ENCODE measurements at places on chromosomes 2 and 18. TPM values are rescaled to one million over a fixed set of nuclear protein-coding genes. Genes with fewer than 3 reads are reported as not detected.

The HADHB gene
- 73.1 TPM for total RNA-seq

The HMSD gene
- not detected for total RNA-seq

The FHOD3 gene
- total RNA-seq, result 27.7 TPM

The DDX1 gene
- 72.3 TPM for total RNA-seq

The REG3A gene
- not detected for total RNA-seq

The NOL4 gene
- total RNA-seq, result 0.09 TPM

The PKDCC gene
- 147 TPM for total RNA-seq

The NYAP2 gene
- total RNA-seq, result 0.40 TPM

The SNTG2 gene
- 0.31 TPM for total RNA-seq

The IL36A gene
- not detected for total RNA-seq

The LRRTM1 gene
- 0.27 TPM for total RNA-seq

The PTPRM gene
- 61.7 TPM for total RNA-seq

The SH3BP4 gene
- 14.8 TPM for total RNA-seq

The POTEC gene
- not detected for total RNA-seq

The IL1F10 gene
- not detected for total RNA-seq

The TET3 gene
- total RNA-seq, result 5.5 TPM

The ICOS gene
- not detected for total RNA-seq

The PID1 gene
- total RNA-seq, result 27.4 TPM

The DNAJC5G gene
- not detected for total RNA-seq

The KIF3C gene
- 3.5 TPM for total RNA-seq

The GYPC gene
- total RNA-seq, result 116 TPM

The RRM2 gene
- total RNA-seq, result 12.2 TPM

The IAH1 gene
- 70.3 TPM for total RNA-seq

The MAB21L4 gene
- not detected for total RNA-seq

The G6PC2 gene
- total RNA-seq, result not detected

The SNED1 gene
- total RNA-seq, result 2.8 TPM

The PROKR1 gene
- 1.2 TPM for total RNA-seq

The SMYD1 gene
- total RNA-seq, result 169 TPM

The HAUS1 gene
- total RNA-seq, result 29.0 TPM

The TTR gene
- 0.27 TPM for total RNA-seq

The IGFBP5 gene
- 461 TPM for total RNA-seq

The CDH20 gene
- total RNA-seq, result 0.80 TPM
